G401 (cell line): ENCODE measurements at places on chromosomes 5 and 9. TPM values are rescaled to one million over a fixed set of nuclear protein-coding genes. Genes with fewer than 3 reads are reported as not detected.

Gene PFN3
- not detected in 2 replicates for total RNA-seq

Gene ARHGEF37
- not detected in 2 replicates for total RNA-seq

Gene STKLD1
- total RNA-seq, result 0.37 and 1.1 TPM in 2 replicates

Gene TEX10
- total RNA-seq, result 81.3 and 87.3 TPM in 2 replicates

Gene SPATA31C2
- not detected in 2 replicates for total RNA-seq

Gene SPINK13
- total RNA-seq, result not detected in 2 replicates

Gene LCN10
- not detected in 2 replicates for total RNA-seq

Gene ATP10B
- total RNA-seq, result not detected in 2 replicates

Gene GLDC
- total RNA-seq, result 16.6 and 26.3 TPM in 2 replicates

Gene ESM1
- total RNA-seq, result not detected in 2 replicates

Gene TYRP1
- total RNA-seq, result not detected in 2 replicates

Gene ZNF883
- not detected in 2 replicates for total RNA-seq
